T-helper 17 cell (primary cell): ENCODE measurements at places on chromosomes 7 and 10. TPM values are rescaled to one million over a fixed set of nuclear protein-coding genes. Genes with fewer than 3 reads are reported as not detected.
A peak's percentile ranks its signal among the peaks of the same experiment; 100 is the strongest.

Gene LIPK
- total RNA-seq = not detected

Gene MBLAC1
- total RNA-seq = 4.0 TPM

Gene NUTM2E
- 0.44 TPM for total RNA-seq

Gene ANXA8
- total RNA-seq = not detected

Gene BLVRA
- 29.7 TPM for total RNA-seq

Gene STOX1
- not detected for total RNA-seq

Gene LRRD1
- not detected for total RNA-seq

Gene ACTL6B
- total RNA-seq = not detected

Gene UTF1
- not detected for total RNA-seq

Gene SFRP5
- total RNA-seq = not detected

DNA sequence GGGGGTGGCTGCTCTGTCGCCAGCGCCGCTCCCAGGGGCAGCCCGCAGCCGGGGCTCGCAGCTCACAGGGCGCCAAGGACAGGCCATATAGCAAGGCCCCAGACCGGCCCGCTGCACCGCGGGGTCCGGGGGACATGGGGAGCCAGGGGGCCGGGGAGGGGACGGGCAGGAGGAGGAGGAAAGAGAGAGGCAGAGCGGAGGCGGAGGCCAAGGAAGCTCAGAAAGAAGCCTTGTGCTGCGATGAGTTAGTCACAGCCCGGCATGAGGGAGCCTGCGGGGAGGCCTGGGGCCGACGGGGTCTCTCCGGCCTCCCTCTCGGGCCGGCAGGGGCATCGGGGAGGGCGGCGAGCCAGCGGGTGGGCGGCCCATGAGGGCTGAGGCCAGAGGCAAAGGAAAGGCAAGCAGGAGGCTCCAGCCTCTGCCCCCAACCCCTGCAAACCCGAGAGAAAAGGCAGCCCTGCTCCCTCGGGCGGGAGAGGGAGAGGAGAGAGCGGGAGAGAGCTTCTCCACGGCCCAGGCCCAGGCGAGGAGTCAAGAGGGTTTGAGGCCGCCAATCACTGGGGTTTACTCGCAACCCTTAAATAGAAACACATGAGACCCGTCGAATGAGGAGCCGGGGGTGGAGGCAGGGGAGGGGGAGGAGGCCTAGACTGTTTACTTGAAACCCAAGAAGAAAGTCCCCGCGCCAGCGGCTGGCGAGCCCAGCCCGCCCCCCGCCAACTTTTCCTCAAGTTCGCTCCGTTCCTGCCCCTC is 167.9 kb downstream of the NEURL1 start:
- peak; percentile 40 for DNase-seq

DNA sequence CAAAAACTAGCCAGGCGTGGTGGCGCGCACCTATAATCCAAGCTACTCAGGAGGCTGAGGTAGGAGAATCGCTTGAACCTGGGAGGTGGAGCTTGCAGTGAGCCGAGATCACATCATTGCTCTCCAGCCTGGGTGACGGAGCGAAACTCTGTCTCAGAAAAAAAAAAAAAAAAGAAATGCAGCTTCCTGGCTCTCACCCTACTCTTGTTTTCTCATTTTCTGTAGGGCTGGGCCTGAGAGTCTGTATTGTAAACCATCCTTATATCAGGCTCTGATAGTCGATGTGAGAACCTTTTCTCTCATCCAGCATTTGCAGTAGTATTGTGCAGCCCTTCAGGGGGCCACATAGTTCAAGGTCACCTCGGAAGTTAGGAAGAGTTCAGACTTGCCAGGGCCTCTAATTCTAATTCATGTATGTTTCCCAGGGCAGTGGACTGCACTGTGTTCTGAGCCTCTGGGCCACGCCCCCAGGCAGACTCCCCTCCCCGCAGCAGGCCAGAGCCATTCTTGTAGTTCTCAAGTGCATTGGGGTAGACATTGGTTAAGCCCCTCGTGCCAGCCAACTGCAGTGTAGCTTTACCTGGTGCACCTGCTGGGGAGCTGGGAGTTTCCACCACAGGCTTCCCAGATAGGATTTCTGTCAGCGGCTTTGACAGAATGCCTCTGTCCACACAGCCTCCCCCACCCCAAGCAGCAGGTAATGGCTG is 38.3 kb upstream of the PDCD4 start:
- no peak for DNase-seq

DNA sequence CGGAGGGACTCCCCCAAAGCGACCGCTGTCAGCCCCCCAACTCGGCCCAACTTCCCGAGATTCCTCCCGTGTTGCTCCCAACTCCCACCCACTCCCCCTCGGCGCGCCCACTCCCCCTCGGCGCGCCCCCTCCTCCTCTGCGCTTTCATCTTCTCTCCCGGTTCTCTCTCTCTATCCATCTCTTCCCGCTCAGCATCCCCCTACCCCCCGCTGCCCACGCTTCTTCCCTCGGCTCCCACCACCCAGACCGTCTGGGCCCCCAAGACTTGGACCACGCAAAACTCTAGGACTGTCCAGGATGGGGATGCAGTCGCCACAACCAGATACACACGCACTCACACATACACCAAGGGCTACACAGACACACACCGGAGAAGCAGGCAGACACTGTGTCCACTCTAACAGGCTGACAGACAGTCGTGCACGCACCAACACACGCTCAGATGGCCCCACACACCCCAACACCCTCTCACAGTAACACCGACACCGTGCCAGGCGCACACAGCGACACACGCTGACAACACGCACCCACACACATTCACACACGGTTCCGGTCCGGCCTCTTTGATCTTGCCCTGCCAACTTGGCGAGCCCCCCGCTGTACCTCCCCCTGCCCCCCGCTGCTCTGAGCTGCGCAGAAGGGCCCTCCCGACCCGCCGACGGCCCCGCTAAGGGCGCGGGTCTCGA is 1.1 kb downstream of the GRID1 start:
- DNase-seq = no peak

DNA sequence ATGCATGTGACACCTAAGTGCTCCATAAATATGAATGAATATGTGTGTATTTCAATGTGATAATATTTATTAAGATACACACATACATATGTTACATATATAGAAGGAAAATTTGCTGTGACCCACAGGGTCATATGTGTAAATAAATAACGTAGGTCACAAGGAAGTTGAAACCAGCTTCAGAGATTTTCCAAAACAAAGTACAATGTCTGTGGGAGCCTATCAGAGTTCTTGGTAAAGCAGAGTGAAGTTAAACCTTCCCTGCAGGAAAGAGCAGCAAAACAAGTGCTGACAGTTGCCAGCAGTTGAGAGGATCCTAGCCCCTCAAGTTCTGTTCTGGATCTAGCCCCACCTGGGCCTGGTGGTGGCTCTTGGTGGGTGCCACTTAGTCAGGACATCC is 91.2 kb downstream of the CCNY start:
- no peak for DNase-seq

GRCh38 chr7:24812305-24812945 is 55.2 kb upstream of the GSDME start:
- DNase-seq = peak; percentile 34

GRCh38 chr10:71472912-71473311 is 76.2 kb downstream of the CDH23 start:
- DNase-seq = no peak

DNA sequence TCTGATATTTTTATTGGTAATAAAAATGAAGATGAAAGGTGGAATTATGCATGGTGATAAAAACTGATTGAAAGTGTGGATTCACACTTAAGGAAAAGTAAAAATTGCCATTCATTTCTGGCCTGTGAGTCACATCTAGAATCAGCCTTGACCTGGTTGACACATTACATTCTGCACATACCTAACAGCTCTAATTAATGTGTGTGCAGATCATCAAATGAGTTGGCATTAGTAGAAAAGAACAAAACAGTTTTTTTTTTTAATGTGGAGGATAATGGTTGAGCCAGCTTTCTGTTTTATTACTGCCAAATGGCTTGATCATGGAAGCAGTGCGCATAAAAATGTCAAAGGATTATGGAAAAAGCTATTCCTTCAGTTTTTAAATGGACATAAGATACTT is 142.6 kb upstream of the TMEM196 start:
- DNase-seq = no peak

GRCh38 chr10:98349508-98349922 is 65.5 kb downstream of the PYROXD2 start:
- no peak for DNase-seq

- DNase-seq = no peak
Measured at GRCh38 chr7:37287131-37287855, 161.4 kb downstream of the ELMO1 start.

- no peak for DNase-seq
Measured at GRCh38 chr7:49438281-49438680, 335.2 kb upstream of the VWC2 start.

DNA sequence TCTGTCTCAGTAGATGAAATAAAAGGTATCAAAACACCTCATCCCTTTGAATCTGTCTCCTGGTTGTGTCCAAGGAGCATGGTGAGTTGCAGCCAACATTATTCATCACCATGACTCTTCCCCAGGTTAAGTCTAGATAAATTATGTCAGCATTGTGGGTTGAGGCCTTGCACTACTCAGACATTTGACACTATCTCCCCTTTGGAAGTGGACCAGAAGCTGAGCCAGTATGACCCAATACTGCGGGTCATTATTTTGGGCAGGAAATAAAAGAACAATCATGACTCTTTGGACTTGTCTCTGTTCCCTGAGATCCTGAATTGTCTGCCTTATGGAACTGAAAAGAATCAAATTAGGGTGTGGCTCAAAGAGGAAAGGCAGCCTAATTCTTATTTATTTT is 168.2 kb upstream of the FAM171A1 start:
- DNase-seq = no peak

DNA sequence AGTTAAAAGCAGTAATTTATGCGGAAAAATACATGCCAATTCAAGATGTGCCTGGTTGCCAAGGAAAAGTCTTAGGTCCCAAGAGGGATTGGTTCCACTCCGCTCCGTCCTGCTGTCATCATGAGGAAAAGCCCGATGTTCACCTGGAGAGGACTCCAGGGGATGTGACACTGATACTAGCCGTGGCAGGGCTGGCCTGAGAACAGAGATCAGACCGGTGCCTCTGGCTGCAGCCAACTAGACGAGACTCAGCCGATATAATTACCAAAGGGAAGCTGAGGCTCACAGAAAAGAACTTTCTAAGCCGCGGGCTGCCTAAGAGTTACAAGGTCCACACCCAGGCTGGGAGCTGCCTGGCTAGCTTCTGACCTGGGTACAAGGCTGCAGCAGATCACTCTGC is 81.3 kb upstream of the UNC5B start:
- no peak for DNase-seq

DNA sequence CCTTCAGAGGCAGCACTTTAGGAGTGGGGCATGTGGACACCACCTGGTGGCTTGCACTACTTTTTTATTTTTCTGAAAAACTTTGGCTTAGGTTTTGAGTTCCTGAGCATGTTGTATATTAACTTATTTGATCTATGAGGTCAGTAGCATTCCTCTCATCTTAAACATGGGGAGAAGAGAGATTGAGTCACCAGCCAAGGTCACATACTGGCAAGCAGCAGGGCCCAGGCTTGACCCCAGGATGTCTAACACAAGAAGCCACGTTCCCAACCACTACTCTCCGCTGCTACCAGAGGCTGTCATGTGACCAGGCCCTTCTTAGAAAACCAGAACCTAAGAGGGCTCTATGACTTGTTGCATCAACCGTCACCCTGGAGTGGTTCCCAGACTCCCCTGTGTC is 210.3 kb upstream of the GPR26 start:
- no peak for DNase-seq

DNA sequence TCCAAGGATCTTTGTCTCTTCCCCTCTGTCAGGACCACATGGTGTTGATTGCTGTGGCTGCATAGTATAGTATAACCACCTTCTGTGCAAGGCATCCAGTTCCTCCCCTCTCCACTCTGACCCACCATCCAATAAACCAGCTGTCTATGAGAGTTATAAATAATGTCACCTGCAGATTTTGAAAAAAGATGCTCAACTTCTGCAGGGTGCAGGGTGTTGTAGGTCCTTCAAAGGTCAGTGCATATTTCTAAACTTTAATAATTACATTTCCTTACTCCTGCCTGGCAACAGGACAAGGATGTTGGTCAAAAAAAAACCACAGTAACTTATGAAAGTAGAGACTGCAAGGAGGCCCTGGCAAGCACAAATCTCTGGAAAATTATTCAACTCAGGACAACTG is 166.2 kb downstream of the PKD1L1 start:
- DNase-seq = no peak

DNA sequence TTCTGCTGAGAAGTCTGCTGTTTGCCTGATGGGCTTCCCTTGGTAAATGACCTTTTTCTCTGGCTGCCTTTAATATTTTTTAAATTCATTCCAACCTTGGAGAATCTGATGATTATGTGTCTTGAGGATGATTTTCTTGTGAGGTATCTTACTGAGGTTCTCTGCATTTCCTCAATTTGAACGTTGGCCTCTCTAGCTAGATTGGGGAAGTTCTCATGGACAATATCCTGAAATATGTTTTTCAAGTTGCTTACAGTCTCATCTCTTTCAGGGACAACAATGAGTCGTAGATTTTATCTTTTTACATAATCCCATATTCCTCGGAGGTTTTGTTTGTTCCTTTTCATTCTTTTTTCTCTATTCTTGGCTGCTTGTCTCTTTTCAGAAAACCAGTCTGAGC is 208.4 kb downstream of the KIF20B start:
- no peak for DNase-seq

DNA sequence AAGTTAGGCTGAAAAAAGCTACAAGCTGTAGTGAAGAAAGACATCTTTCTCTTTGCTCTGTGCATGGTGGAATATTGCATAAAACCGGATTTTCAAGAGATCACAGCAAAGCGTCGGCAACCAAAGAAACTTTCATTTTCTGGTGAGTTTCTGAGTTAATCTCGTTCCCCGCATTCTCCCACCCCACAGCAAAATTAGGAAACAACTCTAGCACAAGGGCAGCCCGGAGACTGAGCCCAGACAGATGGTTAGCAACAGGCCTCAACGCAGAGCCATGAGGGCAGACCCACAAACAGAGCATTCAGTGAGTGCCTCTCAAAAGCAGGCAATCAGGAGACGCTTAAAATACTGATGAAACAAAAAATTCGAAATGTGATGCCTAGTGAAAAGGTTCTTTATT is 396.1 kb upstream of the KLF6 start:
- no peak for DNase-seq

DNA sequence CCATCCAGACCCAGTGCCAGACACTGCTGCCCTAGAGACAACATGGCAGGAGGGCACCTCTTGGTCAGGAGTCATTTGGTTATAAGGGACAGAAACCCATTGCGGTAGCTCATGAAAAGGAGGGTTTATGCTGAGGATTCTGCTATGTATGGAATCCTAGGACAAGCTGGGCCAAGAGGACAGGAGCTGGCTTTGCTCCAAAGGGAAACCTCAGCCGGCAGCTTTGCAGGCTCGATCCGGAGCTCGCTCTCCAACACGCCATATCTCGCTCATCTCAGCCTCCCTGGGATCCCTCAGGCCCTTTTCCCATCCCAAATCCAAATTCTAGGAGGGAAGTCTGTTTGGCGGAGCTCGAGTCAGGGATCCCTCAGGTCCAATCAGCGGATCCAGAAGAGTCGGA is 345.7 kb downstream of the GLRX3 start:
- no peak for DNase-seq

DNA sequence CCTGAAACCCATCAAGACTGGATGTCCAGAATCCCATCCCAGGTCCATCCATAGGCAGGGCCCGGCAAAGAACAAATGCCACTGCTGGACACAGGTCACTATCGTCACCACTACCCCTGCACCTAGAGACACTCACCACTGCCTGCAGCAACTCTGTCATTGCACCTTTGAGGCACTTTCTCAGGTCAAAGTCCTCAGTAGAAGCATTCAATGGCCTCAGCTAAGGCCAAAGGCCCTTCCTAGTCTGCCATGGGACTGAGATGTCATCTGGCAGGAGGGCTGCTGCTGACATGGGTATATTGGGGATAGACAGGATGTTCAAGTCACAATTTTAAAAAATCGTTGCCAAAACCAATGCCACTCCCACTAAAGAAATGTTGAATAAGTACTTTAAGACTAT is 58.7 kb downstream of the GPAM start:
- no peak for DNase-seq
